ENCODE measurements at places on chromosomes 11 and 22.

- DNase-seq = no peak
These were observed 909.7 kb upstream of the TENM4 start for GRCh38 chr11:80350541-80350940.

DNA sequence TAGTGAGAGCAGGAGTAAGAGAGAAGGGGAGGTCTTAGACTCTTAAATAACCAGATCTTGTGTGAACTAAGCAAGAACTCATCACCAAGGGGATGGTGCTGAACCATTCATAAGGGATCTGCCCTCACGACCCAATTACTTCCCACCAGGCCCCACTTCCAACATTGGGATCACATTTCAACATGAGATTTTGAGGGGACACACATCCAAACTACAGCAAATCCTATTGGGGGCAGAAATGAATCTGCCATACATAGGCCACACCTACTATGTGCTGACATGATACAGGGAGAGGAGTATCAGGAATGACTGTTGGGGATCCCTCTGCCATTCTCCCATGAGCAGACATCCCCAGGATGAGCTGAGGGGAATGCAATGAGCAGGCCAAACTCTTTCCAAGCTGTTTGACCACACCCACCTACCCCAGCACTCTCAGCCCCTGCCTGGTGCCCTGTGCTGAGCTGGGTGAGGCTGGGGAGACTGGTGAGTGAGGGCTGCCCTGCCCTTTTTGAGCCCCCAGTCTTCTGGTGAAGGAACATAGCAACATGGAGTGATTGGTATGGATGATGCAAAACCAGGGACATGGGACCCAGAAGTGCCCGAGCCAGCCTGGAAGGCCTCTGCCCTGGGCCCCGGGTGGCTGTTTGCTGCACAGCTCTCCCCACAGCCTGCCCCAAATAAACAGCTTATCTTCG, 1.2 kb upstream of the GTSE1 start:
- DNase-seq = no peak

- no peak for DNase-seq
These were observed 57.5 kb downstream of the PTPRJ start for GRCh38 chr11:48037709-48038468.

GRCh38 chr11:134901542-134901941, 489.5 kb upstream of the B3GAT1 start:
- DNase-seq = no peak

DNA sequence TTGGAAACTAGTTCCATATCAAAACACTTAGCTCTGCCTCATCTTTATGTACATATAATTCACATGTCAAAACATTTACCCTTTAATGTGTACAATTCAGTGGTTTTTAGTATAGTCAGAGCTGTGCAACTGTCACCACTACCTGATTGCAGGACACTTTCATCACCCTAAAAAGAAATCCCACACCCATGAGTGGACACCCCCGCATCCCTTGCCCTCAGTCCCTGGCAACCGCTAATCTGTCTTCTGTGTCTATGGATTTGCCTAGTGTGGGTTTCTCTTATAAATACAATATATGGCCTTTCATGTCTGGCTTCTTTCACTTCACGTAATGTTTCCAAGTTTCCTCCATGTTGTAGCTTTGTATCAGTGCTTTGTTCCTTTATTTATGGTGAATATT, 8.6 kb upstream of the EMID1 start:
- DNase-seq = no peak

DNA sequence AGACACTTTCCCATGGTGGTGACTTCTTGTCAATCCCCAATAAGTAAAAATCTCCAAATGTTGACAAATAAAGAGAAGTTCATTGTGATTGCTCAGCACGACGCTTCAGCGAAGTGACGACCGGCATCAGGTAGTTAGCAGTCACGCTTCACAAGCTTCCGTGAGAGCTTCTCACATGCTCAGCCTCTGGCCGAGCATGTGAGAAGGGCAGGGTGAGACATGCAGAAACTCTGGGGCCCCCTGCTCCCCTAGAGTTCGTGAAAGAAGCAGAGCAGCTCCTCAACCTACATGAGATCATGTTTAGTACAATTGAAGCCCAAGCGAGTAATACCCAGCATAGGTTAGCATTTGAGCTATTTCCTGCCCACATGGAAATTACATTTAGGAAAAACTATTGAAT, 4.4 kb upstream of the C11orf16 start:
- no peak for DNase-seq
